ENCODE measurements at places on chromosomes 1 and 21.

DNA sequence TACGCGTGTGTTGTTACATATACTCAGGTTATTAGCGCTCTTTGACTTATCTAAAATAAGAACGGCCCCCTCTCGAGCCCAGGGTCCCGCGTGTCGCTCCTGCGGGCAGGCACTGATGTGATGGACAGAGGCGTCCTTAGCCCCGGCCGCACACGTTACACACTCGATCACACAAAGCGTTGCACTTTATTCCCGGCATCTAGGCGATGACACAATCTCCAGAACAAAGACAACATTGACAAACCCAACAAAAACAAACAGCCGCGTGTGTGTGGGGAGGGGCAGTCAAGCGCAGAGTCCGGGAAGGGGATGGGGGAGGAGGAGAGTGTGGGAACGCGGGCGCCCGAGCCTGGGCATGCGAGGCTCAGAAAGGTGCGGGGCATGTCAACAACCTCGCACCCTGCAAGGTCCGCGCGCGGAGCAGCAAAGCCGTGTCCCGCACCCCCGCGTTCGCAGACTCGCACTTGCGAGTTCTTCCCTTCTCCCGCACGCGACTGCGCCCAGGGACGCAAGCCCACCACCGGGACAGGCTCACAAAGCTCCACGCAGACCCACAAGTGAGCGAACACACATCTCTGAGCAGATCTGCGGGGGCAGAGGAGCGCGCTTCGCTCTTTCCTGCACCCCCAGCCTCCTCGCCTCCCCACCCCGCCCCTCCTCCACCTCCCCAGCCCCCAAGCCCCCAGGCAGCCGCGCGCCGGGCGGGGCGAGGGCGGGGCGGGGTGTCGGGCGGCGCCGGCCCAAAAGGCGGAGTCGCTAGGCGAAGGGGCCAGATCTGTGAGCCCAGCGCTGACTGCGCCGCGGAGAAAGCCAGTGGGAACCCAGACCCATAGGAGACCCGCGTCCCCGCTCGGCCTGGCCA is at the start of gene EFNA1:
TSS of gene EFNA1 (plus strand) at position 772 of the 862 bp plus-strand sequence. CDS start 102 bp downstream, outside the sequence.
- no peak for DNase-seq

GRCh38 chr1:8078176-8078671 is 52.1 kb upstream of the ERRFI1 start:
- no peak for DNase-seq

DNA sequence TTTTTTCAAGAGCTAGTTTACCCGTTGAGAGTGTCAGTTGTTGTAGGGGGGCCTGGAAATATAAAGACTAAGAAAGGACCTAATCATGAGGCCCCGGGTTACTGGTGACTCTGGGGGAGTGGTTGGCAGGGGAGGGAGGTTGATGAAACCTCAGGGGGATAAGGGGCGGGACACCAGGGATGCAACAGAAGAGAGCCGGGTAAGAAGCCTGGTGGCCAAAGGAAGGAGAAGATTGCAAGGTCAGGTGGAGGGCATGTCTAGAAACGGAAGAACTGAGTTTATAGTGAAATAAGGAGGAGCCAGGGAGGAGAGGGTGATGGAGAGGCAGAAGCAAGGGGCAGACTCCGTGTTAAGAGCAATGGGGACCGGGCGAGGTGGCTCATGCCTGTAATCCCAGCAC is 12.5 kb upstream of the SPOCD1 start:
- no peak for DNase-seq

GRCh38 chr1:243553090-243553489 is 297.0 kb downstream of the AKT3 start:
- DNase-seq, result no peak

GRCh38 chr1:109570414-109570813 is 22.0 kb downstream of the GNAI3 start:
- DNase-seq, result no peak

All from GM18507 (cell line).